8988T (cell line): ENCODE measurements at places on chromosomes 5 and 9.

GRCh38 chr5:116763987-116764866 lies 189.6 kb upstream of the SEMA6A start:
- no peak for DNase-seq

- peak; percentile 59 for DNase-seq
These were observed 679 bp downstream of the B4GALT1 start for GRCh38 chr9:33166231-33167083.

DNA sequence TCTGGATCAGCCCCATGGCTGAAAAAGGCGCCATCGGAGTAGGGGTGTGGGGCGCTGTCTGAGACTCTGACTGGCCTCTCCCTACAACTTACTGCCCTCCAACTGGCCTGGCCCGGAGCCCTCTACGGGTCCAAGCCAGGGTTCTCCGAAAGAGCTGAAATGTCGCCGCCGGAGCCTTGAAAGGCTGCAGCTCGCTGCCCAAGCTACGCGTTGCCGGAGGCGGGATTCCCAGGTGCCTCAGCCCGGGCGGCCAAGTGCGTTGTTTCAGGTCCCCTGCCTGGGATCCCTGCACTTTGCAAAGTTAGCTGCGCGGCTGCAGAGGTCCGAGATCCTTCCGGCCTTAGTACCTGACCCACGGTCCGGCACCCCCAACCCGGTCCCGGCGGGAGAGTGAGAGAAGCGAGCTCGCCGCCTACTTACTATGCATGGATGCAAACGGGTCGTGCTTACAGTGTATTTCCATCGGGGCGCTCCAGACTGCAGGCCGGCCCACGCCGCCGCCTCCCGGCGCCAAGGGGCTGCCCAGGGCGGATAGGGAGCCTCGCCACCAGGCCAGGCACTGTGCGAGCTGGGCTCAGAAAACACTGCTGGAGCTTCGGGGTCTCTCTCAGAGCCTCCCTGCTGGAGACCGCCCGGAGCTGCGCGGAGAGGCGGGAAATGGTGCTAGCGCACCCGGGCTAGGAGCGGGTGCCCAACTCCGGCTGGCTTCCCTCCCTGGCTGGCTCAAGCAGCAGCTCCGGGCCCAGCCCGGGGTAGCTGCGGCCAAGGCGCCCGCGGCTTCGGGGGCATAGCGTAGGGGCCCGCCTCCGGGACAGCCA lies 7.7 kb downstream of the PAX5 start:
- no peak for DNase-seq

- no peak for DNase-seq
These were observed 142.7 kb downstream of the CACNA1B start for GRCh38 chr9:138020120-138020794.

DNA sequence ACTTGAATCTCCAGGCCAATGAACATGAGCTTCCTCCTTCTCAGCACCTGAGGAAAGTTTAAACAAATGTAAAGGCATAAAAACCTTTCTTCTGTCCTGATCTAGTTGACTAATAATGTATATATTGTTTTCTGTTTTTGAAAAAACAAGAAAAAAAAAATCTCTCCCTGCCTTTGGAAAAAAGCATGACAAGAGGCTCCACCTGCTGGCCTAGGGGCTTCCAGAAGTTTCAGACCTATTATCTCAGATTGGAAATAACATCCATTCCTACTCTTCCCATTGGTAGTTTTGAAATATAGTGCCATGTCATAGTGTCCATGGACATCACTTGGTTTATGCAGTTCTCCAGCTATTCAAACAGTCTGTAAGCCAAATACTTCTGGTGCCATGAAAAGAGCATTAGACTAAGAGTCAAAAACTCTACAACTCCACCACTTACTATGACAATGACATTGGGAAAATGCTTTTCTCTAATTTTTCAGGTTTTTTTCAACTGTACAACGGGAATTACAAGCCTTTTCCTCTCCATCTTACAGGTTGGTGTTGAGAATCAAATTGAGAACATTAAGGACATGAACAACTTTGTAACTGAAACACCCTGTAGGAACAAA lies 409.6 kb upstream of the MPDZ start:
- no peak for DNase-seq

DNA sequence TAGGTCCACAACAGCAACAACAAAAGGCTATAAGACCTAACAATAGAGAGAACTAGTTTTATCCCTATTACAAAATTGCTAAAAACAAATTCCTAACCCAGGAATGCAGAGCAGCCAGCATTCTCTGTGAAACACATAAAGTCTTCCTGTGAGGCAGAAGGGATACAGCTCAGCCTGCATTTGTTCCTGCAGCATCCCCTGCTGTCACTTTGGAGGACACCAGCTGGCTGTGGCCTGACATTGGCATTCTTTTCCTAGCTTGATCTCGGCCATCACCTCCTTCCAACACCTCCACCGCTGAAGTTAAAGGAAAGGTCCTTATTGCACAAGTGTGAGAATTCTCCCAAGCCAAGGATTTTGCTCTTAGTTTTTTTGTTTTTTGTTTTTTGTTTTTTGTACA lies 186.1 kb downstream of the SNCAIP start:
- DNase-seq = no peak

GRCh38 chr5:110665184-110665726 lies 61.2 kb downstream of the TMEM232 start:
- DNase-seq = no peak

GRCh38 chr5:78213799-78214198 lies 80.7 kb downstream of the AP3B1 start:
- no peak for DNase-seq

DNA sequence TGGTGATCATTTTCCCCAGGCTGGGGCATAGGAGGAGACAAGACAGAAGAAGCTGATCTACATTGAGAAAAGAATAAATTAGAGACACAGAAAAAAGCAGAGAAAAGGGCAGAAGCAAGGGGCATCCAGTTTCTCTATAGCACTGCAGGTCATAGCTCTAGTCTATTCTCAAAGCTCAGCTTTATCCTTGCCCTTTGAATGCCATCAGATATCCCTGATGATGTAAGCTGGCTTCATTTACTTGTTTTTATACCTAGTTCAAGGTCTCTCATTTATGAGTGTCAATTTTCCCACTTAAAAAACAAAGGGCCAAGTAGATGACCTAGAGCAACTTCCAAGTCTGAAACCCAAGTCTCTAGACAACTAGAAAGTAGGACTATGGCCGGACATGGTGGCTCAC lies 32.7 kb downstream of the FBXO10 start:
- no peak for DNase-seq

DNA sequence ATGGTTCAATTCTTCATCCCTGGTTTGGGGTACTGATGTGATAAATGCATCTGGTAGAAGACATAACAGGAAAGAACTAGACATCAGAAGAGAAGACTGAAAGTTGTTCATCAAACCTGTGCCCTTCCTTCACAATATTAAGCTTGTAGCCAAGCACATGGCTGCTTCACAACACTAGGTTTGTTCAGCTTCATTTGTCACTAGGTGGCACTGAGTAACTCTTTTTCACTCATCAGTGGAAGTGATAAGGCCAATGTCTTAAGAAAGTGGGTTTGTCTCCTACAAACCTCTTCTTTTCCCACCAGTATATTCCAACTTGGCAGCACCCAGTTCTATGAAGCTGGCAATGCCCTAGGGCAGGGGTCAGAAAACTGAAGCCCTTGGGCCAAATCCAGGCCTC lies 26.9 kb downstream of the ZNF484 start:
- DNase-seq = no peak

DNA sequence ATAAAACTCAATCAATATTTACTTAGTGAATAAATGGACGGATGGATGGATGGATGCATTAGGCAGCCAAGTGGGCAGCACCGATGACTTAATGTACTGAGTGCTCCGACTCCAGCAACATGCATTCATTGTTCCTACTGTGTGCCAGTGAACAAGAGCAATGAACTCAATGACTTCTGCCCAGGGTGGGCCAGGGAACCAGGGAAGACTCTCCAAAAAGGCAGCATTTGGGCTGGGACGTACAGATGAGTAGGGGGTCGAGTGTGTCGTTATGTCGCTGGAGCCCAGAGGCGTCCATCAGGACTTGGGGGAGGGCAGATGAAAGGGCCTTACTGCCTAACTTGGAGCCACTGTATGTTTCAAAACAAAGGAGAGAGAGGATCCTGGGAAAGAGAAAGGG lies 126.4 kb downstream of the KCNIP1 start:
- DNase-seq = no peak

DNA sequence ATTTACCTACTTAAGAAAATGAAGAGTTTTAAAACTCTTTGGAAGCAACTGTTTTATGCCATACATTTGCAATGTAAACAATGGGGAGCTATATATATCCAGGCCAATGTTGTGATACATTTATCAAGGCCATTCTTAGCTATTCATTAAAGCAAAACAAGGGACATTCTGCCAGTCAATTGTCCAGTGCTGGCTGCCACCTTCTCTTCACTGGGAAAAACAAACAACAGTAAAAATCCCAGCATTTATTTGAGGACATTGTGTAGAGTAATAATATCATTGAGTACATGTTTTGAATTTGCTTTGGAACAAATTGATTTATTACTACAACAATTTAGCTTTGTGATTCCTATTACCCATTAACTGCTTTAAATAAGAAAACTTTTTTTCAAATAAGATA lies 1107.4 kb downstream of the DTWD2 start:
- no peak for DNase-seq

DNA sequence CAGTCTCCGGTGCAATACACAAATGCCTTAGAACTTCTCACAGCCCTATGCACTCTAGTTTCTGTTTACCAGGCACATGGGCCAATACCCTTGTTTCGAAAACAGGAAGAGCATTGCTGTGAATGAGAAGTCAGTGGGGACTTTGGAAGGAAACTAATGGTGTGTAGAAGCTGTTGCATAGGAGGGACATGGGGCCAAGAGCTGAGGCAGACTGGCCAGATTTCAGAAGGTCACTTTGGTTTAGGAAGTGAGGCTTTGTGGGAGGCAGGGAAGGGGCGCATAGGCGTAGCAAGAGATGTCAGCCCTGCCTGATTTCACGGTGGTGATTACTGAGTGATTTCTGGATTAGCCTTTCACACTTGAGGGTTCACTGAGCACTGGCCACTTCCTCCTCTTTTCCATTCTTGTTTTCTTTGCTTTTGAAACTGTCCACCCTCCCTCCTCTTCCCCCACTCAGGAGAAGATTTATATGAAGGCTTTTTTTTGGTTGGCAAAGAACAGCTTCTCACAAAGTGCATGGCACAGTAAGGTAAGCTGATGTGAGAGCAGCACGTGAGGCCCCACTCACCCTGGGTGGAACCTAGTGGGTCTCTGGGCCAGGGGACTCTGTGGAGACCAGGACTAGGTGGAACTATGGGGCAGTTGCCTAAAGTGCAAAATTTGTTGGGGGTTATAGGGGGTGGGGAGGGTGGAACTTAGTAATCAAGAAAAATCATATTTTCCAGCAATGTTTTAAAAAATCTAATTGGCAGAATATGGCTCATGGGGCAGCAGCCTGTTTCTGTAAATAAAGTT lies 6.1 kb upstream of the TMEM252 start:
- no peak for DNase-seq

- no peak for DNase-seq
These were observed 609.4 kb downstream of the MTRR start for GRCh38 chr5:8478326-8478725.

DNA sequence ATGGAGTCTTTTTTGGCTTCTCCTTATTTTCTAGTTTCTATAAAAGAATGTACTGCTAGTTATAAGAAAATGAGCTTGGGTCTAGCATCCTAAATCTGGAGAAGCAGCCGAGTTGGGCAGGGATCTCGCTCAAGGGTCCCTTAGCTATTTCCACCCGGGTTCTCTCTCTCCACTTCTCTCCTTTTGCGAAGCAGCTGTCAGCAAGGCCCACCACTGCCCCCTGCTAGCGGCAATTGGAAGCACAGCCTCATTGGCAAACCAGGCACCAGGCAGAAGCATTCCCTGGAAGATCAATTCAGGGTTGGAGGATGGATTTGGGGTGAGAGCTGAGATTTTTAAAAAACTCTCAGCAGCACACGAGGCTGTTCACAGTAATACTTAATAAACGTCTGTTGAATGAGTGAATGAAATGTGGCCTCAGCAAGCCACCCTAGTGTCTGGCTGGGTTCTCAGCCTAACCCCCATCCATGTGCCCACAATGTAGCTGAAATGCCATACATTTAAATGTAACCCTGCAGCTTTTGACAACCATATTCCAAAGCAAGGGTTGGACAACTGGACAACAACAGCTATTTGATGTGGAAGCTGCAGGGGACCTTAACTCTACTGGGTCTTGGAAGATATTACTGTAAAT lies 34.6 kb upstream of the TNIP1 start:
- DNase-seq = peak; percentile 66

DNA sequence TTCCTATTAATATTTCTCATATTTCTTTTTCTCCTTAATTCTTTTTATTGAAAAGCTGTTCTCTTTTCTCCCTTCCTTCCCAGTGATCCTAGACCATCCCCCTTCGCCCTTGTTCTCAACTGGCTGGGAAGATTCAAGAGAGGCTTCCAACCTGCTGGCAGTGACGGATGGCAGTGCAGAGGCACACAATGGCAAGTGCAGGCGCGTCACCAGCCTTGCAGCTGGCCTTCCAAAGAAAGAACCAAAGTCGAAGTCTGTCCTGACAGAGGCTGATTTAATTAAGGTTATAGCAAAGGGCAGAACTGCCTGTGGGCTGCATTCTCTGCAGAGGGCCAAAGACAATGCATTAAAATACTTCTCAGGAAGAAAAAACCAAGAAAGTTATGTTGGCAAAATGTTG lies 7.4 kb downstream of the CEMIP2 start:
- DNase-seq = no peak

GRCh38 chr5:124747791-124748686 lies 1.6 kb upstream of the ZNF608 start:
- DNase-seq = no peak

DNA sequence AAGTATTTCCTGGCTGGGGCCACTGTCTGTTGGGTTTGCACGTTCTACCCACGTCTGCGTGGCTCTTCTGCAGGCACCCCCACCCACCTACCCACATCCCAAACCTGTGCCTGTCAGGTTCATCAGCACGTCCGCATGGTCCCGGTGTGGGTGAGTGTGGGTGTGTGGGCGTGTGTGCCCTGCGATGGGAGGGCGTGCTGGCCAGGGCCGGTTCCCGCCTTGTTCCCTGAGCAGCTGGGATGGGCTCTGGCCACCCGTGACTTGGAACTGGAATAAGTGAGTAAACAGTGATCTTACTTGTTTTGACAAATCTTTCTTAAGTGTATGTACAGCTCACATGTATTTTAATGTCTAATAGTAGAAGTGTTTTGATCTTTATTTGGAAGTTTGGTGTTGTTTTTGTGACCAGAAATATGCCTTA lies 20.4 kb downstream of the ERGIC1 start:
- DNase-seq = no peak

- no peak for DNase-seq
These were observed 22.4 kb downstream of the CXXC5 start for GRCh38 chr5:139670369-139671095.

GRCh38 chr5:8949908-8950307 lies 596.0 kb downstream of the SEMA5A start:
- no peak for DNase-seq

DNA sequence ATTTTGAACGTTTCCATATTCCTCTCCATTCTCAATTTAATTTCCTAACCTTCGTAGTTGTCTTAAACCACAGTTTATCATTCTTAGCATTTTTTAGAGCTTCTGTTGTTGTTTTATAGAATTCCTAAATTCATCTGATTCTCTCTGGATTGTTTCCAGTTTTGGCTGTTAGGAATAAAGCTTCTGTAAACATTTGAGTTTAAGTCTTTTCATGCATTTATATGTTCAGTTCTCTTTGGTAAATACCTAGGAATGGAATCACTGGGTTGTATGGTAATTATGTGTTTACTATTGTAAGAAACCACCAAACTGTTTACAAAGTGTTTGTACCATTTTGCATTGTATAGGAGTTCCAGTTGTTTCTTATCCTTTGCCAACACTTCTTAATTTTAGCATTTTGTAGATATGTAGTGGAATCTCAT lies 29.7 kb downstream of the GPR21 start:
- DNase-seq = no peak
